MM.1S (cell line): ENCODE measurements at places on chromosomes 1 and 21.

DNA sequence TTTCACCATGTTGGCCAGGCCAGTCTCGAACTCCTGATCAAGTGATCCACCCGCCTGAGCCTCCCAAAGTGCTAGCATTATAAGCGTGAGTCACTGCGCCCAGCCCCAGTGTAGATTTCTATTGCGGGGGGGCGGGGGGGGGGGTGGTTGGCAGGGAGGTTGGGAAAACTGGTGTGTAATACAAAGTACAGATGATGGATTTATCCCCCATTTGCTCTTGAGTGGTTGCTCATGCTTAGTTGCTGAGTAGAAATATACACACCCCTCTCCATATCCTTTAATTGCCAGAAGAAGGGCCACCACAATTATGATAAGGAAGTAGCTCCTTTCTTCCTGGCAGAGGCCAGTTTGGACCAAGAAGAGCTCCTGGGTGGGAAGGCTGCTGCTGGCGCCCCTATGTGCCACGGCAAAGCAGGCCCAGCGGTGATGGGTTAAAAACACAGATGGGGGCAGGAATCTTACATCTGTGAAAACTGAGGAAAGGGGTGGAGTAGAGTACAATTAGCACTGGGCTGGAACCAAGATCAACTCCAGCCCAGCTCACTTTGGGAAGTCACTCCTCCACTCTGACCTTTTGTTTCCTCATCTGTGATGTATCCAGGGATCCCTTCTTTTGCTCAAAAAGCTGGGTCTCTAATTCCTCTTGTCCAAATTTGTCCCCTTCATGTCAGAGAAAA is 55.2 kb downstream of the MRPL37 start:
- no peak for DNase-seq

GRCh38 chr21:32520875-32521735 is 64.2 kb downstream of the TCP10L start:
- DNase-seq: no peak

GRCh38 chr1:1989102-1989542 is 14.5 kb downstream of the CFAP74 start:
- DNase-seq: no peak

- no peak for DNase-seq
Observed at GRCh38 chr1:8889925-8890785, 11.7 kb upstream of the ENO1 start.

- no peak for DNase-seq
Observed at GRCh38 chr21:37139902-37140301, 66.8 kb downstream of the TTC3 start.
